T-helper 2 cell treated with Interferon-gamma antibody and Interleukin-4, amounts not matched to agents 5 μg/mL and 100 μg/mL, for 36 hours (primary cell): ENCODE measurements at places on chromosomes 6 and 20.

DNA sequence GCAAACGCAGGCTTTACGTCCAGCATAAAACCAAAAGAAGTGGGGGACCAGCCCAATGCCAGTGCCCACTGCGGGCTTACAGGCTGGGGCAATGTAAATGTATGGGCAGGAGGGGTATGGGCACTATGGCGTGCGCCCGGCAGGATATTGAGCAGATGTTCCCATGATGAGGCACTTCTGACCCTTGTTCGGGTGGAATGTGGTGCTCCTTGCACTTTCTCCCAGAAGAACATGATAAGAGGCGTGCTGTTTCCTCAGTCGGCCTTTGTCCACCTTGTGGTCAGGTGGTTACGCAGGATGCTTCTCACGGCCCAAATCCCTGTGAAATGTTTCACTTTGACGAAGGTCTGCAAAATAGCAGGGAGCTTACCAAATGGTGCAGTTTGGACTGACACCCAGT is 4.8 kb upstream of the GPR31 start:
- DNase-seq, result no peak

- no peak for DNase-seq
Observed at GRCh38 chr20:32159766-32160221, 47.7 kb downstream of the PLAGL2 start.

- DNase-seq, result no peak
Observed at GRCh38 chr6:110491644-110492317, 15.4 kb upstream of the SLC22A16 start.

DNA sequence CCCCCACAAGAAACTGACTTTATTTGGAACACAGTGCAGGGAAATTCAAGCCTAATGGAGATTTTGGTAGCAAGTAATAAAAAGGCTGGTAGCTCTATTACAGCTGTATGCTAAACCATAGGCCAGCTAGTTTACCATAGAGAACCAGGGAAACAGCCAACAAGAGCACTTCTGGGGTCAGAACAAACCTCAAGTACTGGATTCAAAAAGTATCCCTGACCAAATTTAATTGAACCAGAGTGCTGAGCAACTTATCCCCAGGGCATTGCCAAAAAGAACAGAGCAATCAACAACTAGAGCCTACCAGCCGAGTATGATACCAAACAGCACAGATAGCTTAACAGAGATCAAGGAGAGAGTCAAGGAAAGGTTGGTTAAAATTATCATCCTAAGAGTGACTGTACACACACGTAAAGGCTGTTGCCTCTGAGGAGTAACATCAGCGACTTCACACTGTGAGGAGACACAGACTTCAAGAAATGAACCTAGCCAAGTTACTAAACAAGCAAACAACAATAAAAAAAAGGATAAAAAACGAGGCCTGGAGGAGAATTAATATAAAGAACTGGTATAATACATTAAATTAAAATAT is 11.5 kb upstream of the ASF1A start:
- no peak for DNase-seq

GRCh38 chr20:56845546-56846086 is 216.5 kb downstream of the TFAP2C start:
- DNase-seq, result no peak

GRCh38 chr6:156279261-156279969 is 497.8 kb upstream of the ARID1B start:
- DNase-seq, result no peak
